CD4-positive, alpha-beta T cell treated with Interleukin-1 beta for 1 hour (primary cell): ENCODE measurements at places on chromosomes 13 and 19.

- peak; percentile 81 for DNase-seq
Measured at GRCh38 chr13:21476893-21477472, 17.9 kb upstream of the ZDHHC20 start.

DNA sequence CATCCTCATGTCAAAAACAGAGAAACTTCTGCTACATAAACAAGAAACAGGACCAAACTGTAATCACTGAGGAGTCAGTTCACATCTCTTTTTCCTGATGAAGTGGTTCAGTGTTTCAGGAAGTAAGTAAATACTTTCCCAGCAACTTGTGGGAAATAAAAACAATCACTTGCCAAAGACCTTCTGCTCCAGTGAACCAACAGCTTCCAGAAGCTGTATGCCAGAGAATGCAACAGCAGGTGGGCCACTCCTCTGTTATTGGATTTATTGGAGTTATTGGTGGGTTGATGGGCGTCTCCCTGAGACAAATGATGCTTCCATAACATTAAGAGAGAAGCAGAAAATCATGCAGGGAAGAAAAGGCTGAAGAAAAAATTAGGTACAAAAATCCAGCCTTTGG is 9.9 kb downstream of the SLC6A16 start:
- DNase-seq: no peak

DNA sequence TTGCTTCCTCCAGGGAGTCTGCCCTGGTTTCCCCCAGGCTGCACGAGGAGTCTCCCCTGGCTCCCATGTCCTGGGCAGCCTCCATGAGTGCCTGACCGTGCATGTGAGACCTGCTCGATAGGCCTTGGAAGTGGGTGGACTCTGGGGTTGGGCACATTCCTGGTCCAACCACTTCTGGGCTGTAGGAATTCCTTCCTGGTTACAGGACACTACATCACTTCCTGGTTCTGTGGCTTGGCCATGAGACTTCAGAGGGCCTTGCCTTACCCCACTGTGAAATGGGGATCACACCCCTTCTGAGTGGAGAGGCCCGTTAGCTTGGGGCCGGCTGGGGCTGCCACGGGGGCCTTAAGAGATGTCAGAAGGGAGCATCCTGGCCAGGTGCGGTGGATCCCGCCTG is 4.0 kb upstream of the ZNF628 start:
- no peak for DNase-seq

GRCh38 chr19:16509141-16510061 is 13.2 kb downstream of the C19orf44 start:
- DNase-seq: no peak

- DNase-seq: no peak
Measured at GRCh38 chr19:6724631-6725492, 4.4 kb upstream of the C3 start.

DNA sequence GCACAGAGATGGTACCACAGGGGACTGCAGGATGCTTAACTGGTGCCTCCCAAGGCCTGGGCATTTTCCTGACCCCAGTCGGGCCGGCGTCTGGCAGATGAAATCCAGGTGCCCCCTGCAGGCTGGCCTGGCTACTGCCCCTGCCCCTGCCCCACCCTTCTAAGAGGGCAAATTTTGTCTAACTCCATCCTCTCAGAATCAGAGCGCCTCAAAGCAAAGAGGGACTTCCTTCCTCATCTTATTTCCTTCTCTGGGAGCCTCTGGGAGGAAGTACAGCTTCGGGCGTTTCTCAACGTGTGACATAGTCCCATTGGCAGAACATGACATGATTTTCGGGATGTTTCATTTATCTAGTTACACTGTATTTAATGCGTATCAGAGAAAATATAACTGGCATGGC is 2.7 kb downstream of the PRKACA start:
- DNase-seq: peak; percentile 71

DNA sequence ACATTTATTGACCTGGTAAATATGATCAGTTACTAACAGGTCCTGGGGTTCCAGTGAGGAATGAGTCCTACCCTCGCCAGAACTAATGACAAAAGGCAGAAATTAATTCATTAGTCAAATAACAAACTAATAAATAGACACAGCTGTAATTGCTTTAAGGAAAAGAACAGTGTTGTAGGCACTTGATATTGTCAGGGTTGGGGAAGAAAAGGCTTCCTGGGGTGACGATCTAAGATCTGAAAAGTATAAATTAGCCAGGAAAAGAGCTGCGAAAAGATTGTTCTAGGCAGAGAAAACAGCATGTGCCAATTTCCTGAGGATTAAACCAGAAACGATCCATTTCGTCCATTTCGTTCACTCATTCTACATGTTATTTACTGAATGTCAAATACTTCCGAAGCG is 670 bp upstream of the CHAF1A start:
- no peak for DNase-seq

- no peak for DNase-seq
Measured at GRCh38 chr13:37701306-37701705, 102.7 kb upstream of the POSTN start.

- DNase-seq: no peak
Measured at GRCh38 chr13:65339241-65339640, 1890.9 kb downstream of the PCDH9 start.

- no peak for DNase-seq
Measured at GRCh38 chr13:79710376-79710775, 229.4 kb downstream of the NDFIP2 start.
